ENCODE measurements at places on chromosomes 5 and 9.

DNA sequence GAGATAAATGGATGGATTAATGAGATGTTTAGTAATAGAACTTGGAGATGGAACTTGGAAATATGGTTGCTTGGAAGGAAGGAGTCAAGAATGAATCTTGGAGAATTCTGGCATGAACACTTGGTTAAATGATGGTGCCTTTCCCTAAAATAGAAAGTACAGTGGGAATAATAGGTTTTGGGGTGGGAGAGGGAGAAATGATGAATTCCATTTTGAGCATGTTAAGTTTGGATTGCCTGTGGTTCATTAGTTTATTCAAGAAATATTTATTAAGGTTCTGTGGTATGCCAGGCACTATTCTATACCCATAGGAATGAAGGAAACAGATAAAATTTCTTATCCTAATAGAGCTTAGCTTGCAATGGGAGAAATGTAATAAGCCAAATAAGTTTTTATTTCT is 58.4 kb downstream of the PBX3 start:
- no peak for DNase-seq

GRCh38 chr5:133269691-133270090 is 217.9 kb downstream of the HSPA4 start:
- DNase-seq = no peak

DNA sequence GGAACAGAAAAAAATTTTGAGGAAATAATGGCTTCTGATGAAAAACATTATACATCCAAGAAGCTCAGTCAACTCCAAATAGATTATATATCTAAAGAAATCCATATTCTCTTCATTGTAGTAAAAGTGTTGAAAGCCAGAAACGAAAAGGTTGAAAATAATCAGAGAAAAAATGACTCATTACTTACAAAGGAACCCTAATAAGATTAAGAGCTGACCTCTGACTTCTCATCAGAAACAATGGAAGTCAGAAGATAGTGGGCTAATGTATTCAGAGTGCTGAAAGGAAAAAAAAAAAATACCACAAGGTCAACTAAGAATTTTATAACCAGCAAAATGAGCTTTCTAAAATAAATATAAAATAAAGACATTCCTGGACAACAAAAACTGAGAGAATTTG is 60.0 kb downstream of the HSD17B4 start:
- no peak for DNase-seq

DNA sequence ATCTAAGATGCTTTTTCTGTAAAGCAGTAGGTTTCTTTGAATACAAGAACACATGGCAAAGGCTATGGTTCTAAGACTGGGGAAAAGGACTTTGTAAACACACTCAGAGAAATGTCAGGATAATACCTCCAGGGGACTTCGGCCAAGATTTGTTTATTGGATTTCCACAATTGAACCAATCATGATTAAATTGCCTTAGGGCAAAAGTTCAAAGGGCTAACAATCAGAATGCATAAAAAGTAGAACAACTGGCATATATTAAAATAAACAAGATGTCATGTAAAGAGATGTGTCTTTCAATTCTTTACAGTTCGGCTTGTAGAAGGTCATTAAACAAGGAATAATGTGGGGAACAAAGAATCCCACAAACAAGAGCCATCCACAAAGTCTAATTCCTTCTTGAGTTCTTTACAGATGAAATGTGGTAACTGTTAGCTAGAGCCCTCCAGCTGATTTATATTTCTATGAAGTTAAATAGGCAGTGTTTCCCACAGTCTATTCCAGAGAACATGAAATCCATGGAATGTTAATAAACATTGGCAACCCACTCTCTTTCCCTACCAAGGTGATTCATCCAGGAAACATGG is 565.5 kb downstream of the ZNF608 start:
- DNase-seq = no peak

- DNase-seq = no peak
Measured at GRCh38 chr5:171593401-171593800, 174.0 kb downstream of the FGF18 start.

DNA sequence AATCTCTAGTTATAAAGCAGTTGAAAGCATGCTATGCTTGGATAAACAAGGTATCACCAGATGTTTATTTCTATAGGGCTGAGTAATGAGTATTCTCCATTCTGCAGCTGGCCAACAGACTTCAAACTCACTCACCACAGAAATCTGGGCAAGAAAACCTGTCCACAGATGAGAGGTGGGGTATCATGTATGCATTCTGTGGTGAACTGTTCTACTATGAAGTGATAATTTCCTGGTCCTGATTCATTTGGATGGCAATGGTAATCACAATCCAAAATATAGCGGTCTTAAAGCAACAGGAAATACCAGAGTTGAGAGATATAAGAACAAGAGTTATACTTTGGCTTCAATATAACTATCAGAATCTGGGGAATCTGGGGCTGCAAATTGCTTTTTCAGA is 65.9 kb upstream of the EFNA5 start:
- no peak for DNase-seq

DNA sequence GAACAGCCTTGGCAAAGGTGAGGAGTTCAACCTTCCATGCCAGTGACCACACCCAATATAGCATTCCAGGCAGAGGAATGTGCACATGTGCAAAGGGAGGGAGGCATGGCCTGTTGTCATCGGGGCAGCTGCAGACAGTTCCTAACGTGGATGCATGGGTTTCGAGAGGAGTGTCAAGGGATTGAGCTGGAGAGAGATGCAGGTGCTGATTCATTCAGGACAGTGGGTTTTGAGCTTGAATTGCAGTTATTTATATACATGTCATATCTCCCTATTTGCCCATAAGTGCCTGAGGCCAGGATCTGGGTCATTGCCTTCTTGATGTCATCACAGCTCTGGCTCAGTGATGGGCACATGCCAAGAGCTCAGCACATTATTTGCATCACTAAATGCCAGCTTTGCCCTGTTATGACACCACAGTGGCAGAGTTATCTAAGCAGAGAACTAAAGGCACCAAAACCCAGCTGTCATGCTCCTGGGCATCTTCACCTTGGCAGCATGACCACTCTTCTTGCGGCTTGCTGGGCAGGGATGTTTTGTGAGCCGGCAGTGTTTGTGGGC is 278.0 kb downstream of the NTRK2 start:
- no peak for DNase-seq

DNA sequence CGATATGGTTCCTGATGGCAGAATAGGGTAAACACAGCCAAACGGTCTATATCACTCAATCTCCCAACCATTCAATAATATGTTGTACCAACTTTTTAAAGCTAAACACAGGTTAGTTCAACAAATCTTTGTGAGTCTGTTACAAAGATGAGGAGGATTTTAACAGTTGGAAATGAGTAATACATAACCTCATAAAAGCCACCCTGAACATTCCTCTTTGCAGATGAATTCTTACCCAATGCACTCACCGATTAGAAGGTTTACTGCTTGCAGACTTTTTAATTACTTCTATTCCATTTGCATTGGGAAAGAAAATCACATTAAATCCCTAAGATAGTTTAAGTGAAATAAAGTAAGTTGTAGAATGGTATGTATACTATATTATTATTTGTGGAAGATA is 23.3 kb upstream of the TRMT10B start:
- no peak for DNase-seq

All from NCI-H2081 (cell line).